ENCODE measurements at places on chromosomes 7 and 10.
A peak's percentile ranks its signal among the peaks of the same experiment; 100 is the strongest.

DNA sequence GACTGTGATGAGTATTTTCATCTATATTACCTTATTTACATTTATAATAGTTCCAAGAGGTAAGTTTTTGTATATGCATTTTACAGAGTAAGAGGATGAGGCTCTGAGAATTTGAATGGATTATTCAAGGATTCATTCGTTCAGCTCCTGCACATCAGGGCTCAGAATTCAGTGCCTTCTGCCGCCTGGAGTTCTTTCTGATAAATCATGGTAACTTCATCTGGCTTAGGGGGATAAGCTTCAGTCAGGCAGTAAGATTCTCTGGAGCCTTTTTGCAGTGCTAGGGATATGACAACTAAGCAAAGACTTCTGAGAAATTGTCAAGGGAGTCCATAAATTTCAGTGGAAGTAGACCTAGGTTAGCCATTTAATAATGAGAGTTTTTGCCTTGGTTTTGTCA is 668.6 kb downstream of the NRG3 start:
- DNase-seq = no peak

- no peak for DNase-seq
Measured at GRCh38 chr7:138813945-138814344, 15.9 kb upstream of the ATP6V0A4 start.

- no peak for DNase-seq
Measured at GRCh38 chr10:124350806-124351205, 67.9 kb downstream of the OAT start.

- DNase-seq = peak; percentile 85
Measured at GRCh38 chr7:3300651-3301448, at the start of gene SDK1. TSS of gene SDK1 (plus strand) at chr7:3301252. CDS start at chr7:3301587, 335 bp downstream.

GRCh38 chr7:519484-520390 is at the start of gene PDGFA:
TSS of gene PDGFA (minus strand) at chr7:519846. CDS start at chr7:519001, 845 bp downstream.
- DNase-seq = peak; percentile 42

- no peak for DNase-seq
Measured at GRCh38 chr10:67221939-67222494, 296.2 kb downstream of the LRRTM3 start.

DNA sequence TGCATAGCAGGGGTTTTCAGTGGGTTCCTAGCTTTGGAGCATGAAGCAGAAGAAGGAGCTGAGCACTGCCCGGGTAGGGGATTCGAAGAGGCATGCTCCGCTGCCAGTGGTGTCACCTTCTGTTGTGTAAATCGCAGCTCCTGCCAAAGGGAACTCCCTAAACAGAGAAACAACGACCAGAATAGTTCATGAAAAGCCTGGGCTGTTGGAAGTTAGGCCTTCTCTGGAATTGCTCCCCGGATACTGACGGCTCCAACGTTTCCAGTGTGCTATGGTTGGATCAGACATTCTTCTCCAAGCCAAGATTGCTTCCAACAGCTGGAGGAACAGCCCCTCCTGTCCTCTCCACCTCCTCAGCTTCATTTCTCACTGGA is 546.0 kb upstream of the FZD8 start:
- no peak for DNase-seq

DNA sequence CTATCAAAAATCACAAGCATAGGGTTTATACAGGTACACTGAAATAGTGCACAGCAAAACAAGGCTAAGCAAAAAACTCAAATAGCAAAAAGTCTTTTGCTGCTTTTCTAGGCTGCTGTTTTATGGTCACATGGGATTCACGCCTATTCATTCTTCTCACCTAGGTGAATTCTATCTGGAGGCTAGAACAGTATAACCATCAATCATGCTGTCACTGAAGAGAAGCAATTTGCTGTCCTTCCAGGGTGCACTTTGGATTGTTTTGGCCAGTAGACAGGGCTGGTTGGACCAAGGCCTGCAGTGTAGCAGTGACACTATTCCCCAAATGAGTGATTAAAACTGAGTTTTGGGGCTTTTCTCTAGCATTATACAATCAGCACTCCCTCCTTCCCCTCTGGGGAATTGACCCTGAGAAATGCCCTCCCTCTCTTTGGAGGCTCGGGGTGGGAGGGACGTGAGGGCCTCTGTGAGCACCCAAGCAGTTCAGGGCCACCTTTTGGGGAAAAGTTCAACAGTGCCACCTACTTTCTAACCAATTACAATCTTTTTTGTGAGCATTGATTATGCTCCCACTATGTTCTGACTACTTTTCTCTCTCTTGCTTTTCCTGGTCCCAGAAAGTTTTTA is 16.2 kb upstream of the SND1 start:
- DNase-seq = no peak

- no peak for DNase-seq
Measured at GRCh38 chr10:32039734-32040133, 16.5 kb downstream of the KIF5B start.

GRCh38 chr10:71542478-71542877 is 145.8 kb downstream of the CDH23 start:
- no peak for DNase-seq

DNA sequence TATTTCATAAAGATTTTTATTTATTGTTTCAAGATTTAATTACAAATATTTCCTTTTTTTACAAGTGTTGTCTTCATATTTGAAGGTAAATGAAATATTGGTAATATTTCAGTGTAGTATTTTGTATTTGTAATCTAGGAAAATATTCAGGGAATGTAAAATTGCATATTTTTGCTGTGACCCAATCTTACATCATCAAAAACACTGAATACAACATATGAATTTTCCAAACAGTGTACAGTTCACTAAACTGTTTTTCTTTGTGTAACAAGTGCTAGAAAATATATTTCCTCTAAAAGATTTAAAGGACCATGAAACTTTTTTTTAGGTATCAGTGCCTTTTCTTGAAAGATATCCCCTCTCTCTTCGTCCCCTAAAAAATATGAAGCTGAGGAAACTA is 251.9 kb upstream of the KCND2 start:
- no peak for DNase-seq

DNA sequence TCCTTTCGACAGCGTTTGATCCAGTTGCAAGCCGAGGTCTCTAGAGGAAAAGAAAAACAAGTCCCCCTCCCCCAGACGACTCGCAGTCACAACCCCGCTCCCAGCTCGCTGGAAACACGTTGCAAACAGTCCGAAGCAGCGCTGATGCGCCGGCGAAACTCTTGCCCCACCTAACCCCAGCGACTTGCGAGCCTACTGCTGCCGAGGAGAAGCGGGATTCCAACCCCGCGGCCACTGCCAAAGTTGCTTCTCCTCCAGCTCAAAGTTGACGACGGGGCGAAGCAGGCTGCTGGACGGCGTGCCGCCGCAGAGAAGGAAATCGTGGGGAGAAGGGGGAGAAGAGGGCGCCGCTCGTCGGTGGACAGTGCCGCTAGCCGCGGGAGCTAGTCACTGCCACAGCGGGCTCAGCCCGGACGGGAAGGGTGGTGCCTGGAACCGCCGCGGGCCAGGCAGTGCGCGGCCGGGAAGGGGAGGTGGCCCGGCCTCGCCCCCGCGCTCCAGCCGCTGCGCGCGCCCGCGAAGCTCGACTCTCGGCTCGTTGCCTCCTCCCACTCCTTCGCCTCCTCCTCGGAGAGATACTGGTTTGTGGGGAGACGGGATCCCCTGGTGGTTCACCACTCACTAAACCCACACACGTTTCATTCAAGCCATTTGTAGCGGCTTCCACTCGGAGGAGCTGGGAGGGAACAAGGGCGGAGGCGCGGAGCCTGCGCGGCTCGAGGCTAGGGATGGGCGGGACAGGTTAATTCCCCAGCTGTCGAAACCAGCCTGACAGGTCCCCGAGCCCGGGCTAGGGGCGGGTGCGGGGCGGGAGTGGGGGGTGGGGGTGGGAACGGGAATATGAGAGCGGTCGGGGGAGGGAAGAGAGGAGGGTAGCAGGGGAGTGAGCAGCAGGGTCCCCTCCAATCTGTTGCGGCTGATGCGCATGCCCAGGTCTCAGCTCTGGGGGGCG is at the start of gene GPR37:
GPR37 (minus strand) TSS at position 392 of the 952 bp plus-strand sequence. CDS start 816 bp downstream, outside the sequence.
- peak; percentile 59 for DNase-seq

- DNase-seq = no peak
Measured at GRCh38 chr10:118310822-118311221, 31.3 kb downstream of the FAM204A start.

DNA sequence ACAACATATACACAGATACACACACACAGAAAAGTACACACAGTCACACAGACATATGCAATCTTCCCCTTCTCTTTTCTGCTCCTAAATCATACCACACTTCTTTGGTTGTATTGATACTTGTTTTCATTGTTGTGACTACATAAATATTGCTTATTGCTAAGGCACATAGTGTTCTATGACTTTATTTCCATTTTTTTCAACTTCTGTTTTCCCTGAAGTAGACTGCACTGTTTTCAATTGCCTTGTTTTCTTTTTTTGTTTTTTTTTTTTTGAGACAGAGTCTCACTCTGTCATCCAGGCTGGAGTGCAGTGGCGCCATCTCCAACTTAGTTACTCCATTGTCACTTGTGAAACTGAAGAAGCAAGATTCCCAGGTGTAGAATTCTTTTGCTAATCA is 10.0 kb upstream of the PRKAR2B start:
- DNase-seq = no peak

DNA sequence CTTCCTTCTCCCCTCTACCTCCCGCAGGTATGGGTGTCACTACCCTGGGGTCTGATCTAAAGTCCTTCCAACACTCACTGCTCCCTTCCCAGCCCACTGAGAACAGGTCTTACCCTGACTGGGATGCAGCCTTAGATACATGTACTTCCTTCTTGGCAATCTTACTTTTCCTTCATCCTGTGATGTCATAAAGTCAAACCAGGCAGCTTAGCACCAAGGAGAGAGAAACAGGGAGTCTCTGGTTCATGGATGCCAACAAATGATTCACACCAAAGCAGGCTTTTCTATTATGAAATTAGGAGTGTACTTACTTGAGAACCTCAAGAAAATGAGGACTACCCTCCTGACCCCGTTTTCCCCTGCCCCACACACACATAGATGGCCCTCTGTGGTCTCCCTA is 111.0 kb upstream of the KMT2E start:
- no peak for DNase-seq

DNA sequence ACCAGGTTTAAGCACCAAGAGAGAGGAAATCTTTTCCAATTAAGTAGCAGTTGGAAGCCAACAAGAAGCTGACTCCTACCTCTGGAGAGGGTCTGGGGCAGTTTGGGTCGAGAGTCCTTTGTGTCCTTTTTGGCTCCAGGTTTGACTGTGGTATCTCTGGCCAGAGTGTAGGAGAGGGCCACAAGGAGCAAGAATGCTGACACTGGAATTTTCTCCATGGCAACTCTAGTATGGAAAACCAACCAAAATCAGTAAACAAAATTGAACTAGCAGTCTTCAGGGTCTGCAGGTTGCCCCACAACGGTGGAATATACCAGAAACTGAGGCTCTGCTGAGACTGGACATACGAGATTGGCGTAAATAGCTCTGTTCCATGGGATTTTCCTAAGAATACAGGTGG is 3.2 kb downstream of the AGR2 start:
- no peak for DNase-seq

- no peak for DNase-seq
Measured at GRCh38 chr10:4763960-4764428, 62.0 kb upstream of the AKR1E2 start.

- DNase-seq = peak; percentile 55
Measured at GRCh38 chr10:73079779-73080541, 16.7 kb downstream of the P4HA1 start.

- DNase-seq = no peak
Measured at GRCh38 chr7:36284456-36285090, 105.1 kb upstream of the ANLN start.

DNA sequence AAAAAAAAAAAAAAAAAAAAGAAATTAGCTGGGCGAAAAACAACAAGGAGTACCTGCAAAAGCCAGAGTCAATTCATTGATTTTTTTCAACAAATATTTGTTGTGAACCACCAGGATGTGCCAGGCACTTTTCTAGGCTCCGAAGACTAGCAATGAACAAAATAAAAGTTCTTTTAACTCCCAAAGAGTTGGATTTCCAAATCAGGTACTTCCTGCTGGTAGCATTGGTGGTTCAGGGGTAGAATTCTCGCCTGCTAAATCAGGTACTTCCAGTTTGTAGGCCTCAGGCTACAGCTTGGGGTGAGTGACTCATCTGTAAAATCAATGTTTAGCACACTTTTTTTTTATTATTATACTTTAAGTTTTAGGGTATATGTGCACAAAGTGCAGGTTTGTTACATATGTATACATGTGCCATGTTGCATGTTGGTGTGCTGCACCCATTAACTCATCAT is 10.9 kb downstream of the PPA1 start:
- no peak for DNase-seq

GRCh38 chr7:142439739-142440138 is 181.9 kb upstream of the PRSS58 start:
- no peak for DNase-seq

GRCh38 chr7:129262324-129262723 is 37.5 kb downstream of the AHCYL2 start:
- no peak for DNase-seq

GRCh38 chr10:16381083-16381482 is 55.7 kb upstream of the PTER start:
- DNase-seq = no peak

- DNase-seq = no peak
Measured at GRCh38 chr7:4861673-4862072, at the start of gene PAPOLB. TSS of gene PAPOLB (minus strand) at chr7:4862030. CDS start at chr7:4861810, 220 bp downstream.

DNA sequence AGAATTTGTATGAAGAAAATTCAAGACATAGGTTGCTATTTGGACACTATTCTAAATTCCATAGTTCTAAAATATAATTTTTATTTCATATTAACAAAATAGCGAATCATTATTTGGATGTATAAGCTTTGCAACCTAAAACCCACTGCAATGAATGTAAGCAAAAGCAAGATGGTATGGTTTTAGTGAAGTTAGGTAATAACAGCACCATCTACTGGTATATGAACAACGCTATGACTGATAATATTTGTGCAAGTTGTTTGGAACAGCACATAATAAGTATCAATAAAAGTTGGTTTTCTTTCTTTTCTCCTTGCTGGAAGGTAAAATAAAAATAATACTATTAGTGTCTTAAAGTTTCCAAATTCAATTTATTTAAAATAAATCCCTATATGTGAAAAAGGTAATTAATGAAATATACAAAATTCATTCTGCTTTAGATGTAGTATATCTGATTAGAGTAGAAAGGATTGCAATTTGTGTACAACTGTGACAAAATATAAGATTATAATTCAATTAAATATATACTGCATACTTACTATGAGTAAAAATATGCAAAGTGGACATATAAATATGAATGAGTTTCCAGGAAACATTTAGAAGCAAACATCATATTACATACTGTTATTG is 79.0 kb upstream of the LSM8 start:
- DNase-seq = peak; percentile 61
